ENCODE measurements at places on chromosomes 6 and 20.

DNA sequence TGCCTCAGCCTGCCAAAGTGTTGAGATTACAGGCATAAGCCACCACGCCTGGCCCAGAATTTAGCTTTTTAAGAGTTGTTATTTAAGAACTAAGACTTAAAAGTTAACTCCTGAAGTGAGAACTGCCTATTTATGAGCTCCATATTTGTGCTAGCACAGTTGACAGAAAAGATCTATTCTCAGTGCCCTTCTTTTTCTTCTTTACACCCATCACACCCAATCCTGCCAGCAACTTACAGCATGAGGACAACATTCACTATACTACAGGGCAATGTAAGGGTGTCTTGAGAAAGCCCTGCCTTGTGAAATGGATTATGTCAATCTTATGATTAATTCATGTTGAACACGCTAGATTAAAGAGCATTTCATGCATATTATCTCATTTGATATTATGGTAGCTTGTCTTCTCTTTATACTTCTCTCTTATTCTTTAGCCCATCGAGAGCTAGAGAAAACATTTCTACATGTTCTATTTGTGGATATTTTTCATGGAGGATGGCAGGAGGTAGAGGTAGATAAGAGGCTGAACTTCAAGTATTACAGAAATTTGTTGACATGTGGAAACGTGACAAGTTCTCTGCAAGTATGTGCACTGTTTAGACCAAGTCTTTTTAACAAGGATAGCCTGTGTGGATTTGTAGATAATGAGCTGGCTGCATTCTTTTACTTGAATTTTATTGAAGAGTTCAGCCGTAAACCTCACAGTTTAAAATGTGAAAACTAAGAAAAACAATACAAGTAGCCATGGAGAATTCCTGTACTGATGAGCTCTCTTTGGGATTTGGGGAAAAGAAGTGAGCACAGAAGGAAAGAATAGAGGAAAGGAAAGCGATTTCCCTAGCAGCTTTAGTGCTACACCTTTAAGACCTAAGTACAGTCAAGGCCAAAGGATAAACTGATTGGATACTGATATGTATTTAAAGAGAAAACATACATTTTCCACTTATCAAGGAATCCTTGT, 212.2 kb downstream of the ARHGAP18 start:
- DNase-seq, result no peak

- DNase-seq, result peak; percentile 68
Observed at GRCh38 chr20:32031007-32031958, 20.8 kb upstream of the HCK start.

- DNase-seq, result peak; percentile 83
Observed at GRCh38 chr20:45311589-45312211, 3.6 kb upstream of the MATN4 start.

- no peak for DNase-seq
Observed at GRCh38 chr6:81531869-81532561, 220.5 kb downstream of the TENT5A start.

- no peak for DNase-seq
Observed at GRCh38 chr6:134115715-134116074, 63.3 kb upstream of the SLC2A12 start.

DNA sequence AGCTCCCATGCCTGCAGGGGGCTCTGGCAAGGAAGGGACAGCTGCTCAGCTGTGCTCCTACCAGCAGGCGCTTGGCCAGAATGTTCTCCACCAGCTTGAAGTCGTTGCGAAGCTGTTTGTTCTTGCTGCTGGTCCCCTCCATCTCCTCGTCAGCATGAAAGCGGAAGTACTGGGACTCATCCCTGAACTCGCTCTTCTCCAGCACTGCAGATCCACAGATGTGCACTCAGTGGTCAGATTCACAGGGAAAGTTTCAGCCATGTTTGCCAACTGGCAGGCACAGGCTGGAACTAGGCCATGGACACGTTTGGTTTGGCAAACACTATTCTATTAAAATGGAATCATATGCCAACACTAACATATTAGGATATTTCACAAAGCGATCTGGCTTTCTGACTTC, 167.9 kb downstream of the PREX1 start:
- no peak for DNase-seq

- no peak for DNase-seq
Observed at GRCh38 chr6:148166339-148166968, 176.2 kb upstream of the SASH1 start.

GRCh38 chr6:5078121-5078669, 6.9 kb upstream of the PPP1R3G start:
- no peak for DNase-seq

- no peak for DNase-seq
Observed at GRCh38 chr6:31476515-31477139, 21.3 kb upstream of the MICB start.

GRCh38 chr6:36598326-36598725, 4.2 kb downstream of the SRSF3 start:
- DNase-seq, result no peak

GRCh38 chr20:6877633-6878032, 110.1 kb downstream of the BMP2 start:
- no peak for DNase-seq

DNA sequence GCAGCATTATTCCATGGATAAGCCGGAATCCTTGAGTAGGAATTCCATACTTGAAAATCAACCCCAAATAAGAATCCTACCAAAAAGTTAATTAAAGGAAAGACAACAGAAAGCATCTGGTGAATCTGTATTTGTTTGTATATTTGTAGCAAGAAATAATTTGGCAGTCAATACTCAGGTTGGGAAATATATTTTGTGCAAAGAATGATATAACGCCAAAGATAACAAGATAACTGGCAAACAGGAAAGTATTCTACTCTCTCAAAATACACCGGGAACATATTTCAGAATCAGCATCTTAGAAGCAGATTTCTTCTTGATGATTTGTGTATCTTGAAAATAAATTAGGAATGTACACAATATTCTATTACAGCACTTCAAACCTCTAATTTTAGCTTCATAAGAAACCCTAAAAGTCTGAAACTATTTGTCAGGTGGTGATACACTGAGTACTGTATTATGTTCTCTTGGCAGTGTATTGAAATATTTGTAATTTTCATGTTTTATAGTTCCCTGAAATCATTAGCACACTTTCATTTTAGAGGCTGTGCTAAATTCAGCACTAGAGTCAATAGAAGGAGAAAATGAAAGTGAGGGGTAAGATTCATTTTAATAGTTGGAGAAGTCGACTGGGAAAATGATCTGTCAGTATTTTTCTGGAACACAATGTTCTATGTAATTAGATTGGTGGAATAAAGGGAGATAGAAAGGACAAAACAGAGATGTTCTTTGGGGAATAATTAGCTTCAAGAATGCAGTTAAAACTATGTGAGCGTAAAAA, 879.7 kb upstream of the GJE1 start:
- no peak for DNase-seq

DNA sequence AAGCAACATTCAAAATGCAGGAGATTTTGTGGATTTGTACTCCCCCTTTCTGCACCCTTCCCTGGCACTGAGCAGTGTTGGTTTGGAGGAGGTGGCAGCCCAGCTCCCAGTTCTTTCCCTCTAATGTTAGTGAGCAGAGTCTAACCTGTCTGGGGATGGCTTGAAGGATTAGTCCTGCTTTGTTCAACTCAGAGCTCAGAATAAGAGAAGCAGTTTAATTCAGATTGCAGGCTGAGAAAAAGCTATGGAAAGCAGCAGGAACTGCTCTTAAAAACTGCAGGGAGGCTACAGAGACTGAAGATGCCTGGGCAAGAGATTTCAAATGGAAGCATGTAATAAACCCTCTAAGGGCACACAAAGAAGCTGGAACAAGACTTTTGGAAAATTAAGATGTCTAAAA, 223.4 kb upstream of the GGTLC1 start:
- no peak for DNase-seq

DNA sequence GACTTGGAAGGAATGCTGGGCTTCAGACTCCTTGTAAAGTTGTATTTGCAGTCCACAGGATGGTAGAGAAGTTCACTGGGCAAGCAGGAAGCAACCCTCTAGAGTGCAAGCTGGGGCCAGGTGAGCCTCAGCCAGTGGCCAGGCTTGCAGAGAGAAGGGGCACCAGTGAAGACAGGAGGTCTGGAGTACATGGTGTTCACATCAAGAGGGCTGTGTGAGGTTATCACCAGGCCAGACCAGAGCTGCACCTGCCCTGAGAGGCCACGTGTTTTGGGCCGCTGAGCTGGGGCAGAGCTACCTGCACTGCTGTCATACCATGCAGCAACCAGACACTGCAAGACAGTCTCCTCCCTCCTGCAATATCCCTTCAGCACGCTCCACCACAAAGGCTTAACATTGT, 79.0 kb downstream of the SH3BGRL2 start:
- no peak for DNase-seq

- peak; percentile 32 for DNase-seq
Observed at GRCh38 chr20:44738813-44739477, 6.7 kb upstream of the KCNK15 start.

DNA sequence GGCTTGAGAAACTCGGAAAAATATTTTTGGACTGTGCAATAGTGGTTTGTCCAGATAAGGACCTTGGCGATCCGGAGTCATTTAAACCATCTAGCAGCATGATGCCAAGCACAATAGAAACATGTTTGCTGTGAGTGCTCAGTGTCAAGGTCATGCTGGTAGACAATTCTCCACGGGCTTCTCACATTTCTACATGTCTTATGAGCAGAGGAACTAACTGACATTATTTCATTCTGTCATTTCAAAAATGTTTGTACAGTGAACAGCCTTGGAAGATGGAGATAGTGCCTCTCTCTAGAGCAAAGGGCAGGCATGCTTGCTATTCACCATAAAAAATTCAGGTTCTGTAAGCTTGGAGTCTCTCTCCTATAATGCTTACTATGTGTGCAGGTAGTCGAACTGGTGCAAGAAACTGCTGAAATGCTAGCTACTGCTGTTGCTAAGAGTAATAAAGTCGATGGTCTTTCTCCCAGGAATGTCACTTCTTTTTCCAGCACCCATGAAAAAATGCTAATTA, 25.4 kb upstream of the CCN2 start:
- DNase-seq, result no peak

- no peak for DNase-seq
Observed at GRCh38 chr6:64926051-64926450, 781.0 kb downstream of the EYS start.

GRCh38 chr6:156031516-156031915, 575.9 kb upstream of the NOX3 start:
- no peak for DNase-seq

DNA sequence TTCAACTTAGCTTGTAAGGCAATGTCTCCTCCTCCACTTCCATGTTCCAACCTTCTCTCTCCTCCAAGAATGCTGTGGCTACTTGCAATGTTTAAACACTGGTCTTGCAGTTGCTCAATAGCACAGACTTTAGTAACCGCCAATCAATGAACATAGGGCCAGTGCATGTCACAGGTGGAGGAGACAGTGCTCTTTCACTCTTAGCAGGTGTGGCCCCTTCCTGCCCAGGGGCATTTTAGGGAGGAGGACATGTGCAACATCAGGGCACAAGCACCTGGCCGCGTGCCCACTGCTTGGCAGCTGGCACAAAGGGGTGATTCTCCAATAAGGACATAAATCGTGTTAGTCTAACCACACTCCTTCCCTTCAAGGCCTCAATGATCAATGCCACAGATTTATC, 41.3 kb downstream of the ADGRF1 start:
- DNase-seq, result no peak

- no peak for DNase-seq
Observed at GRCh38 chr20:51596668-51597388, 54.3 kb upstream of the NFATC2 start.

GRCh38 chr20:10524034-10524476, 89.0 kb downstream of the SLX4IP start:
- no peak for DNase-seq

DNA sequence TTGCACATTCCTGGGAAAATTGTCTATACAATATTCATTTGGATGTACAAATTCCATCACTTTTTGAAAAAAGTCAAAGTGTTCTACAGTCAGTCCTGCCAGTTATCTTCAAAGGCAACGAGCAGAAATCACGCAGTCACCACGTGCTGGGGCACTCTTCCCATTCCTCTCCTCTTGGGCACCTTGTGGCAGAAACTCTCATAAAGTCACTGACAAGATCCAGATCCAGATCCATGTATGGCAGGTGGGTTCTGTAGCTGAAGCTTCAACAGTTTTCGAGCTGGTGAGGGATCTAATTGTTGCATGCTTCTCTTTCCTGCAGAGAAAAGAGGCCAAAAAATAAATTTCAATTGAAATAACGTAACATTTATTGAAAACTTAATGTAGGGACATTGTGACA, 6.7 kb upstream of the NDRG3 start:
- no peak for DNase-seq

DNA sequence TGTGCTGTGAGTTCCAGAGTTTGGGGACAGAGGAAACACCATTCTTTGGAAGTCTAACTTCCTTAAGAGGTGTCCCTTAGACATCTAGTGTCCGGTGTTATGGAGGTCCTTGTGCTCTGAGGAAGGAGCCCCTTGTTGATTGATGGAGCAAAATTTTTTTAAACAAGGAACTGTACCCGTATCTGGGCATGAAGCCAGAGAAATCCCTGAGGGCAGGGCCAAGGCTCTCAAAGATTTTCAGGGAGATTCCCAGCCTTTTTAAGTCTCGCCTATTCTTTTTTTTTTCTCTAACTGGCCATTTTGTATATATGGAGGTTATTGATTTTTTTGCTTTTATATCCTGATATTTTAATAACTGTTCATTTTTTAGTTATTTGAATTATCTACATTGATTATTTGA, 45.9 kb downstream of the TRIM38 start:
- DNase-seq, result no peak

DNA sequence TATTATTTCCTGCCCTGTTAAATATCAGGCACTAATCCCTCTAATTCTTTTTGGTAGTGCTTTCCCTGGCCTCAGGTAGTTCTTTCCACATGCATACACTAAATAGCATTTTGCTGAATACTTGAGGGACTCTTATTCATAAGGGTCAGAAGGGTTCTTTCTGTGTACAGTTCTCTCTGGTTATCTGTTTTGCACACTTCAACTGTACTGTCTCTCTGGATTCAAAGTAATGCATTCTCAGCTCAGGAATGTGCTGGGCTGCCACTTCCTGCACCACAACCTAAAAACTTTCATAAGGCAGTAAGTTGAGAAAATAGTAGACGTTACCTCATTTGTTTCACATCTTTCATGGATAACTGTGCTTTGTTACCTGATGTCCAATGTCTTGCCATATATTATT, 32.1 kb downstream of the C6orf141 start:
- no peak for DNase-seq

DNA sequence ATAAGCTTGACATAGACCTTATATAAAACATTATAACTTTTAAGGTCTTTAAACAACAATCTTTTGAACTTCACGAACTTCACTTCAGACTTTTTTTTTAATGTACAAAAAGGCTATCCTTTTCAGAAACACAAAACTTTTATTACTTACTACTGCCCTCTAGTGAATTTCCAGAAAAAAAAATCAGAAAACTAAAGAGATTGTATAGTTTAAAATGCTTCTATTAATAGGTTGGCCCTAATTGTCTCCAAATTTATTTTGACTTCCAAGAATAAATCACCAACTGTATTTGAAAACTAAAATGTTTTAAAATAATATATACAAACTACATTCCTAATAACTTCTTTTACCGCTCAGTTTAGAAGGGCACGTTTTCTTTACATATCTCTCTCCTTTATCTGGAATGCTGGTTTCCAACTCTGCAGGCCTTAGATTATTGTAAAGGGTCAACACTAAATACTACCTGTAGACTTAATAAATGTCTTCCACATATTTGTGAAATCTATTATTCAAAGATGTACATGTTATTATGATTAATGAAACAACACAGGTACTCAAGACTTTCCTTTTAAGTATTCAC, 66.8 kb downstream of the LMBRD1 start:
- DNase-seq, result no peak

GRCh38 chr20:54622333-54623295, 147.2 kb downstream of the DOK5 start:
- no peak for DNase-seq
